Esophagus squamous epithelium (tissue), 5 donors: ENCODE measurements at places on chromosomes 11 and 22.

- DNase-seq = no peak
These were observed 86.5 kb upstream of the B3GAT1 start for GRCh38 chr11:134498326-134499139.

- no peak for DNase-seq
These were observed 475.9 kb downstream of the BRD1 start for GRCh38 chr22:49351761-49352227.

- DNase-seq = no peak
These were observed 599 bp downstream of the SIK3 start for GRCh38 chr11:117097389-117098268.

DNA sequence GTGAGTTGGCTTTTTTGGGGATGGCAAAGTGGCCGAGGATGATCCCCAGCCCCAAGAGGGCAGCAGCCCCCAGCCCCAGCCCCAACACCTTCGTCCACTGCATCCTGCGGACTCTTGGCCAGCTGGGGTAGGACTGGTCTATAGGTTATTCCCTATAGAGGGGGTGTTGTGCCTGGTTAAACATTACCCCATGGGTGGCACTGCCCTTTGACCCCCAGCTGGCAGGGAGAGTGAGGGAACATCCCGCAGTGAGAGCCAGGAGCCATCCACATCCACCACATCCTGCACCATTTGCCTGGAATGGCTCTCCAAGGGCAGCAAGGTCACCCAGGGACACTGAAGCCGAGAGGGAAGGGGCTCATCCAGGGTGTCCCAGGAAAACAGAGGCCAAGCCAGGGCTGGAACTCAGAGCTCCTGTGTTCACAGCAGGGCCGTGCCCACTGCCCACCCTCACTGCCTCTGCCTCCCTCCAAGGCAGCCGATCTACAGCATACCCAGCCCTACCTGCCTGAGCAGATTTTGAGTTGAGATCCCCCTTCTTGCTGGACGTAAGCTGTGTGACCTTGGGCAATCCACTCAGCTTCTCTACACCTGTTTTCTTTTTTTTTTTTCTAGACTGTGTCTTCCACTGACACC is at the start of gene NAALADL1:
Gene NAALADL1, minus strand, starts transcription at position 135 of the 636 bp plus-strand sequence. Its CDS starts 32 bp downstream, at position 103.
- no peak for DNase-seq

- no peak for DNase-seq
These were observed 30.1 kb upstream of the RAG2 start for GRCh38 chr11:36628141-36628540.
